Astrocyte of the hippocampus (primary cell): ENCODE measurements at places on chromosomes 7 and 10.

DNA sequence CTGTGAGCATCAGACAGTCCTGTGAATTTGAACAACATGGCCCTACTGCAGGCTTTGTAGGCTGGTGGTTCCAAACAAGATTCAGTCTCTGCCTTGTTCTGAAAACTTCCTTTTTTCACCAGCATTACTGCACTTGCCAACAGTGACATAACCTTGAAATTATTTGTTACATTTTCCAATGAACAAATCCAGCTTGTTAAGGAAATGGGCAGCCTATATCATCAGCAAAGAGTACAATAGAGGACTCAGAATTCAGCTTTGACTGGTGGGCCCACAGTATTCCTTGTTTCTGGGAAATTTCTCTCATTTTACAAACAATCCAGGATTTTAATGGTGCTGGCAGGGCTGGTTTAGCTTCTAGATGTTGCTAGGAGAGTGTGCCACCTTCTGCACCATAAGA, 703.7 kb upstream of the FZD8 start:
- DNase-seq = peak; percentile 49

- no peak for DNase-seq
These were observed 68.9 kb upstream of the AQP1 start for GRCh38 chr7:30842542-30843451.

DNA sequence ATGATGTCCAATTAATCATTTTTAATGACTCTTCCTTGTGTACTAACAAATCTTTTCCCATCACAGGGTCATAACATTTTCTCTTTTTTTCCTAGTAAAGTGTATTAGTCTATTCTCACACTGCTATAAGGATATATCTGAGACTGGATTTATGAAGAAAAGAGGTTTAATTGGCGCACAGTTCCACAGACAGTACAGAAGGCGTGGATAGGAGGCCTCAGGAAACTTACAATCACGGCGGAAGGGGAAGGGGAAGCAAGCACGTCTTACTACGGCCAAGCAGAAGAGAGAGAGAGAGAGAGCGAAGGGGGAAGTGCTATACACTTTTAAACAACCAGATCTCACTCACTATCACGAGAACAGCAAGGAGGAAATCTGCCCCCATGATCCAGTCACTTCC, 359.4 kb upstream of the NFE2L3 start:
- DNase-seq = no peak

DNA sequence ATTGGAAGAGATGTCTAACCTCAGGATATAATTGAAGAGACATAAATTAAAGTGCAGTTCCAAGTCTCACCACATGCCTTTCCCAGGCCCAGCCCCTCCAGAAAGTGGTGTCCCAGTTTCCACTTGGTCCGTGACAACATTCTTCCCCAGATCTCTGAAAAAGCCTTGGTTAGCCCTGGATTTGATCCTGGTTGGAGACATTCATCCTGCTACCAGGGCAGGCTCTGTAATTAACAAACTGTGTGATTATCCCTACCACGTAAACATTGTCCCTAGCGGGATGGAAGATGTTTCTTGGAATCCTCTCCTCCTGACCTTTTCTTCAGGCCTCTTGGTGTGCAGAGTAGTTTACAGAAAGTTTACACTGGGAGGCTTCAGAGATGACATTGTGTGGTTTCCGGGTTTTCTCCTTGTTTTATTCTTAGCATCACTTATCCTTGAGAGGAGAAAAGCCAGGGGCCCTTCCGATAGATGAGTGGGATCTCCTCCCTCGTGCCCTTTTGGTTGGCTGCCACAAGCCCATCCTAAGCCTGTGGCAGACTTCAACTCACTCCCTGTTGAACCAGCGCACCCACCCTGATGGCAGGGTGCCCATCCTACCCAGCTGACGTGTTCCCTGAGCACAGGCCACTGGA, 83.8 kb downstream of the COL13A1 start:
- no peak for DNase-seq

- DNase-seq = no peak
These were observed 149.5 kb upstream of the VWC2 start for GRCh38 chr7:49623943-49624342.

- DNase-seq = no peak
These were observed 30.0 kb upstream of the SEM1 start for GRCh38 chr7:96739609-96740008.
